ENCODE measurements at places on chromosomes 11 and 22.

- no peak for DNase-seq
These were observed 15.4 kb downstream of the OR51B4 start for GRCh38 chr11:5286351-5286750.

- no peak for DNase-seq
These were observed 27.4 kb upstream of the IPO7 start for GRCh38 chr11:9357041-9357440.

- no peak for DNase-seq
These were observed 5.0 kb upstream of the PGA3 start for GRCh38 chr11:61198361-61198760.

GRCh38 chr11:73396985-73397384, 20.8 kb downstream of the RELT start:
- no peak for DNase-seq

GRCh38 chr11:17535488-17535887, 8.7 kb downstream of the USH1C start:
- no peak for DNase-seq

DNA sequence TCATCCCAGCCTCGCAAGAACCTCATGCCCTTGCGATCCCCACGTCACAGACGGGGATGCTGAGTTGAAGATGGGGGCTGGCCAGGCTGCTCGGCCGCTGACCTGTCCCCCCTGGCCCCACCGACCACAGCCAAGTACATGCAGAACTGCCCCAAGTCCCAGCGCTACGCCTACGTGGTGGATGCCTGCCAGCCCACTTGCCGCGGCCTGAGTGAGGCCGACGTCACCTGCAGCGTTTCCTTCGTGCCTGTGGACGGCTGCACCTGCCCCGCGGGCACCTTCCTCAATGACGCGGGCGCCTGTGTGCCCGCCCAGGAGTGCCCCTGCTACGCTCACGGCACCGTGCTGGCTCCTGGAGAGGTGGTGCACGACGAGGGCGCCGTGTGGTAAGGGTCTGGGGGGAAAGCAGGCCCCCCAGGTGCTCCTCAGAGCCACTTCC, 10.0 kb downstream of the MUC5B start:
- no peak for DNase-seq

- no peak for DNase-seq
These were observed 8.7 kb downstream of the ROBO3 start for GRCh38 chr11:124873951-124874350.

- no peak for DNase-seq
These were observed at the start of gene CATSPERZ for GRCh38 chr11:64299847-64300648. Gene CATSPERZ, plus strand, starts transcription at chr11:64300358. Its CDS starts 53 bp downstream, at chr11:64300411.

DNA sequence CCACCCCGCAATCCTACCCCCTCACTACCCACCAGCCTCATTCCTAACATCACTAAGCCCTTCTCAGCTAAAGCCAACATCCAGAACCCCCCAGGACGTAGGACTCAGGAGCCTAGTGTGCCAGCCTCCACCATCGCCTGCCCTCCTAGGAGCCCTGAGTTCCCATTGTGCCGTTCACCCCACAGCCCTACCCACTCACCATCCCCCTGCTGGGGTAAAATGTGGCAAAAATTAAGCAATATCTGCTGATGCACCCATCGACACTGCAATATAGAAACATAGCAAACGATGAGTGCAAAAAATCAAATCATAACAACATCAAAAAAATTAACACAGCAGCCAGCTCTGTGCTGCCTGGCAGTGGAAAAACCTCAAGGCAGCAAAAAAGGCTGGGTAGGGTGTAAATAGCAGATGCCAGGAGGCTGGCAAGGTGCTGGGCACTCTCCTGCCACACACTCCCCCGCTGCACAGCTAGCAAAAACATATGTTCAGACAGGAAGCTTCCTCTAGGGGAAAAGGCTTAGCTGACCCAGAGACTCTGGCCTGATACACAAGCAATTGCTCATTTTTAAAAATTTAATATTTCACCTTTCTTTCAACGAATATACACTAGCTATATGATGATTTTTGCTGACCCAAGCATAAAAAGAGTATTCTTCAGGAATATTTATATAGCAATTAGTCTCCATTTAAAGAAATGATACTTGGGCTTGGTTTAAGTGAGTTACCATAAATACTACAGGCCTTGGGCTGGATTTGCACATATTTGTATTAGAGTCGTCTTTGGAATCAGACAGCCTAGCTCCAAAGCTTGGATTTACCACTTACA, 33.8 kb downstream of the PRDM10 start:
- no peak for DNase-seq

GRCh38 chr11:19802773-19803293, 90.2 kb downstream of the NAV2 start:
- DNase-seq = no peak

DNA sequence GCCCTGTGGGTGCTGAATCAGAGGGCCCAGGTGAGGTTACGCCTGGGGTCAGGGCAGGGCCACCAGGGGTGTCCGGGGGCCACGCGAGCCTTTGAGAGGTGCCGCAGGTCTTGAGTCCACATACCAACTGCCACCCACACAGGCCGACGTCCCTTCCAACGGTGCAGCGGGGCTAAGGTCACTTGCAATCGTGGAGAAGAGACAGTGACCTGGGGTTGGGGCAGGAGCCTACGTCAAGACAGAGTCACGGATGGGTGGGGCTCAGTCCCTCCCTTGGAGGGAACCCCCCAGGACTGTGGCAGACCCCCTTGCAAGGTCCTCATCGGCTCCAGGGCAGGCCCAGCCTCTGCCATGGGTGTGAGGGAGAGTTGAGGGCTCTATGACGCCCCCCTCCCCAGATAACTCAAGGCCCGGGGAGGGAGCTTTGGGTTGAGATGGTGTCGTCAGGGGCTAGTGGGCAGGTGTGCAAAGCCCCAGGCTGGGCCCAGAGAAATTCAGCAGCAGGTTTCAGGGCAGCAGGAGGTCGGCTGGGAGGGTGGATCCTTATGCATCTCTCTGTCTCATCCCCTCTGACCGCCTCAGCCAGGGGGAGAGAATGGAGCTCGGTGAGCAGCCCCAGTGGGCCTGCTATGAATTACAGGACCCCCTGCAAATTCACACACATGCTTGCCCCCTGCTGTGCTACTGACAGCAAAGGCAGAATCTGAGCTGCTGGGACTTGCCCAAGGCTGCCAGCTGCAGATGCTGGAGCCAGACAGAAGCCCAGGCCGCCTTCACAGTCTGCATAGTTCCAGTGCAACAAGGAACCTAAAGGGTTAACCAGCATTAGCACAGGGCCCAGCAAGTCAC, 60.0 kb downstream of the MYEOV start:
- DNase-seq = no peak

- no peak for DNase-seq
These were observed 18.0 kb upstream of the CABP2 start for GRCh38 chr11:67541198-67541597.

DNA sequence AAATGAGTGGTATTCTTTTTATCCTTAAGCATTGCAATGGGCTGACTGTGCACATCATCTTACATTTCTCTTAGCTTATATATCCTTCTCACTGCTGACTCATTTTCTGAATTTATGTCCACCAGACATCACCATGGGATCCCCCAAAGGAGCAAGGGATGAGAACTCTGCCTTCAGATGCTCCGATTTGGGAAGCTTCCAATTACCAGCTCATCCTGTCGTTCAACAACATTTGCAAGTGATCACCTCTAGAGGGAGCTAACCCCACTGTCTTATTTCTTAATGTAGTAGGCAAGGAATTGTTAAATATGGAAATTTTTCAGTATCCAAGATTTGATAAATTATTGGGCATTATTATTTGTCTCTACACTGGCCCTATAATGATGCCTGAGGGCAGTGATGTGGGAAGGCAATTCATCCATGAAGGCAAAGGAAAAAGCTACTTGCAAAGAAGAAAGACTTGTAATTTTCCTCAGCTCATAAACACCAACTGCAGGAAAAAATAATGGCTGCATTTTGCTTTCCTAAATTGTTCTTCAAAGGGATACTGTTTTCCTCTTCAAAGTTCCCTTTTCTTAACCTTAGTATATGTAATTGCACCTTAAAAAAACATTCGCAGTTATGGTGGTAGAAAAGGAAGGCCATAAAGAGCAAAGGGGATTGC, 102.4 kb upstream of the FSHB start:
- DNase-seq = no peak

DNA sequence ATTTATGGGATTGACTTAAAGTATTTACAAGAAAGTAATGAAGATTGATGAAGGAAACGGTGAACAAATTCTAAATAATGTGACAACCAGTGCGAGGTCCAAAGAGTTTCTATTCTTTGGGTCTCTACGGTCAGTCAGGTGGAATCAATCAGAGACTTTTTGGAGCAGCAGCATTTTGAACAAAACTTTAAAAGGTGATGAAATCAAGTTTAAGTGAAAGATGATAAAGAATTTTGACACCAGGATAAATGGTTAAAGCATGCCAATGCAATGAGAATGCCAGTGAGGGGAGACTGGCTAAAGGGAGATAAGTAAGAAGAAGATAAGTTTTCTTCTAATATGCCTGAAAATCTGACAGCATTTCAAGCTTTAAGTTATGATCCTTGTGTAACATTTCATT, 67.9 kb downstream of the DCUN1D5 start:
- no peak for DNase-seq

GRCh38 chr11:93623920-93624319, 37.6 kb upstream of the CEP295 start:
- DNase-seq = no peak

- DNase-seq = no peak
These were observed 21.9 kb upstream of the TMPRSS4 start for GRCh38 chr11:118054712-118055640.

GRCh38 chr11:9601037-9601875, 27.8 kb downstream of the WEE1 start:
- no peak for DNase-seq

GRCh38 chr11:17554487-17554886, 7.4 kb downstream of the OTOG start:
- DNase-seq = no peak

- DNase-seq = no peak
These were observed 83.7 kb upstream of the TRIM77 start for GRCh38 chr11:89626366-89626765.

DNA sequence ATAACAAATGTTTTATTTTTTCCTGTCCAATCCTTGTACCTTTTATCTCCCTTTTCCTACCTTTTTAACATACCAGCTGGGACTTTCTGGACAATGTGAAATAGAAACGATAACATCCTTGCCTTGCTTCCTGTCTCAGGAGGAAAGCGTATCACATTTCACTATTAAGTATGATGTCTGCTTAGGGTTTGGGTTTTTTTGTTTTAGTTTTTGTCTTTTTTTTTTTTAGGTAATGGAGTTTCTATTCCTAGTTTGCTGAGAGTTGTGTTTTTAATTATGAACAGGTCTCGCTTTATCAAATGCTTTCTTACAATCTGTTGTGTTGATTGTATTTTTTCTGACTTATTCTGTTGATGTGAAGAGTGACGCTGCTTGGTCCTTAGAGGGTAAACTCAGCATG, 64.2 kb upstream of the KCNQ1OT1 start:
- no peak for DNase-seq

DNA sequence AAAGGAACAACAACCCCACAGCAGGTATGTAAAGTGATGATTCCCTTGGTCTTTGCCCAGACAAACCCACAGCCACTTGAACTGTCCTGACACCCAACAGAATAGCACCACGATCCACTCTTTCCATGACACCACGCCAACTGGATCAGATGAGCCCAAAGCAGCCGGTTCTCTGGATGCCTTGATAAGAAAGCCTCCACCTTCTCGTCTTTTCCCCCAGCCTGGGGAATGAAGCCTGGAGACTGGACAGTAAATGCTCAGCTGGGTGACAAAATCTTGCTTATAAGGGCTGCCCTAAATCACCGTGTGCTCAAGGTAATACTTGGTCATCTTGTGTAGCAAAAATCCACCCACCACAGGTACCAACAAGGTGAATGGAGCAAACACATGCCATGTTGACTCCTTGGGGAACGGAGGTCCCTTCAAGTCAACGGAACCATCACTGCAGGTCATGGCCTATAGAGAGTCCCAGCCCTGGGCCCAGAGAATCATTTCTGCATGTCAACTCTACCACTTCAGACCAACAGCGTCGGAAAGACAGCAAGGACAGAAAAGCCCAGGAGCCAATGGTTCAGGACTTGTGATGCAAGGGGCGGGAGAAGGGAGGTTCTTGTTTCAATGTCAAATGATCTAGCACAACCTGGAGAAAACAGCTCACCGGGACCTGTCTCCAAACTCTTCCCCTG, 2.2 kb upstream of the MYO18B start:
- DNase-seq = no peak

GRCh38 chr11:75473684-75474083, 40.7 kb upstream of the KLHL35 start:
- no peak for DNase-seq

DNA sequence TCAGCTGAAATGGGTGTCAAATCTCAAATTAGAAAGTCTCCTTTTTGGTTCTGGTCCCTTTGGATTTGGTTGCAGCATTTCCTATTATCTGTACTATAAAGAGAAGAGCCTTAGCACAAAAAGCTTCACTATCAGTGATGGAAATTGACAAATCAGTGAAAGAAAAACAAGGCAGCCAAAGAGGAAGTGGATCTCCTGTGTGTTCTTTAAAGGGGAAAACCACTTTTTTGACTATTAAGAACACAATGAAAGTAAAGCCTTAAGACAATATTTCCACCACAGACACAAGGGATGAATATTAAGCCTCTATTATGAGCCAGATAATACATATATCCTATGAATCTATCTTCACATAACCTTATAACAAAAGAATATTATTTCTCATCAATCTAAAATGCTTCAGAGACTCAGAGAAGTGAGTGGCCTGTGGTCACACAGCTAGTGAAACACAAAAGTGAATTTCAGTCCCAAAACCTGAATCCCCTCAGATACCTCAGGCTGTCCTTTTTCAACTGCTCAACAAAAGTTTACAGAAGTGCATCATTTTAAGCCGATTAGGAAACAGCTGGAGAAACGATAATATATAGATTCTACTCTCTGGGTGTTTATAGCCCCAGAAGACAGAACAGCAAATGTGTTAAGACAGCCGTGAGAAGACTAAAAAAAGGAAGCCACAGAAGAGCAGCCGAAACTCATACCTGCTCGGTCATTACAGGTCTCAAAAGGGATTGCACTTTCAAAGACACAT, 24.4 kb upstream of the FSHB start:
- no peak for DNase-seq

DNA sequence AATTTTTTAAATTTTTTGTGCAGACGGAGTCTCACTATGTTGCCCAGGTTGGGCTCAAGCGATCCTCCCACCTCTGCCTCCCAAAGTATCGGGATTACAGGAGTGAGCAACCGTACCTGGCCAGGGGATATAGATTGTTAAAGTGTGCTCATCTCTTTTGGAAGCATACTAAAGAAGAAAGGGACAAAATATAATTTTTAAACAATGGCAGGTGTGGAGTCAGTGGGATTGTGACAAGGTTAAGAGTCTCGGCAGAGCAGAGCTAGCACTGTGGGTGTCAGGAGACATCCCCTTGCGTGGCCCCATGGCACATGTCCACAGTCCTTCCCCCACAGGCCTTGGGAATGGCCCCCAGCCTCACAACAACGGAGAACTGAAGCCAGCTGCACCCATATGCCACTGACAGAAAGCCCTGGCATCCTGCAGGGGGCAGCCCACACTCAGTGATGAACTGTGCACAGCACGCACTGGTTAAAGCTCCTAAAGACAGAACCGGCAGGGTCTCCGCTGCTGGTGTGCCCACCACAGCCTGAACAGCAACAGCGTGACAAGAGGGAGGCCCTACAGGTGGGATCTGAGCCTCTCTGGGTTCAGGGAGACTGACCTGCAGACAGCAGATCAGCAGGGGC, 29.9 kb downstream of the SERPIND1 start:
- no peak for DNase-seq
